Stimulated activated CD8-positive, alpha-beta memory T cell treated with anti-CD3 and anti-CD28 coated beads, Interleukin-7, amount 100 ng/mL, for 1 hour (primary cell): ENCODE measurements at places on chromosomes 3 and 15.

GRCh38 chr15:33551860-33552259 lies 241.1 kb downstream of the RYR3 start:
- no peak for DNase-seq

DNA sequence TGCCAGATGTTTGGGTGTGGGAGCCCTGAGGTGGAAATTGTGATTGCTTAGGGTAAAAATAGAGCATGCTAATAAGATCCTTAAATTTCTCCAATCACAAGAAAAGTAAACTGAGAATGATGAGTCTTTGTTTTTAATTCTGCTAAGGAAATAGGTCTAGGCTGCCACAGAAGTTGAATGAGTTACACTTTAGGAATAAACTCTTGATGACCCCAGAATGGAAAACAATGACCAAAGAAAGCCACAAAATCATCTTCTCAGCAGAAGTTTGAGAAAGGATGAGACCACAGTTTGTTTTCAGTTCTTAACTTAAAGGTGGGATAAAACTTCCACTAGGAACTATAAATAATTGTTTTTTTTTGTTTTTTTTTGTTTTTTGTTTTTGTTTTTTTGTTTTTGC lies 164.6 kb upstream of the BCL6 start:
- no peak for DNase-seq

GRCh38 chr3:71565316-71565715 lies 18.2 kb downstream of the FOXP1 start:
- DNase-seq: no peak

DNA sequence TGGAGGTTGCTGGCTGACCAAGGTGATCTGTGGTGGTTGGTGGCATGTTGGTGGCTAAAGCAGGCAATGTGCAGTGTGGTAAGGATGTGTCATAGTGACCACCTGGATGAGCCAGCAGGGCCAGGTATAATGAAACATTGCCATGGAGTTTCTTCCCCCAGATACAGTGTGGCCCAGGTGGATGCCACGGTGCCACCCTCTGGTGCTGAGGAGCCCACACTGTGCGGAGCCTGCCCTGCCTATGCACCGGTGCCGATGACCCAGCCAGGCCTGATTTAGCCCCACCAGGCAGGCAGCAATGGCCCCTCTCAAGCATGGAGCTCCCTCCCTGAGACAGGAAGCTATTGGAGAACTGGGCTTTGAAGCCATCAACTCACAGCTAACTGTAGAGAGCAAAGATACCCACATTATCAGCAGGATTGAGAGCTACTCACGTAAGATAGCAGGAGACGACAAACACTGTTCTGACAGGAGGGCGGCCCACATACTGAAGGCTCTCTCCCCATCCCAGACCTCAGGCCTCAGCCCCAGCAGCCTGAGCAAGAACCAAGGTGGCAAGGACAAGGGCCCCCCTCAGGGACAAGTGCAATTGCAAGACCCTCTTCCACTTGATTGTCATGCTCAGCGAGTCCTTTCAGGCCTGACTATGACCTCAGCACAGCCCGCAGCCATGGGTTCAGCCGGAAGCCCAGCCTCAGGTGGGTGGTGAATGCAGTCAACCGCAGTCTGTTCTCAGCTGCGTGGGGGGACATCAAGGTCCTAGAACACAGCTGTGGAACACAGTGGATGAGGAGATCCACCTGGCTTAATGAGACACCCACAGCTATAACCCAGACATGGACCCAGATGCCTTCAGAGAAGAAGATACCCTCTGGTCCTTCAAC lies 82.8 kb upstream of the CDV3 start:
- DNase-seq: peak; percentile 25

- no peak for DNase-seq
These were observed 127.0 kb downstream of the KLHL25 start for GRCh38 chr15:85667491-85668424.

- DNase-seq: no peak
These were observed 484 bp upstream of the C3orf52 start for GRCh38 chr3:112085735-112086075.

DNA sequence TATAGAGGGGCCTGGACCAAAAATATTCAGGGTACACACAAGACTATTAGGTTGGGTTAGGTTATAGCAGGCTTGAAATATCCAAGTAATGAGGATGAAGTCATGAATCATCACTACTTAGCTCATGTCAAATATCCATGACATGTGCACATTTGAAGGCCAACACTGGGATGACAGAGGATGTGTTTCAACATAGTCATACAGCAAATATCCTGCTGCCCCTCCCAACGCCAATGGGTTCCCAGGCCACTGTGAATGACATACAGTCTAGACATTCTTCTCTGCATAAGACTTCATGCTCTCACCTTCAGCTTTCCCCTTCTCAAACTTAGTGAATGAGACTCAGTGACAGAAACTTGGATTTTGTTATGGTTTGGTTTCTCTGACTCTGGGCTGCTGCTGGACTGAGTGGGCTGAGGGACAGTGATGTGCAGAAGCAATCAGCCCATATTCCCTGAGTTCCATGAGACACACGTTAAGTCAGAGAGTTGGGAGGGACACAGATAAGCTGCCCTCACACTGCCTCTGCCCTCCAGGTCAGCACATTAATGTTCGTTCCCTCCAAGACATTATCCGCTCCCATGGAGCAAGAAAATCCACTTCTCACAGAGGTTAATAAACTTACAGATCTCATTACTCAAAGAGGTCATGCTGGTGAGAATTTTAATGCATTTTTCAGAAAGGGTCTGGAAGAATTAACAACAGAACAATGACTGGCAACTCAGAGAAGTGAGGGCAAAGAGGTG lies 15.4 kb downstream of the HOMER2 start:
- DNase-seq: no peak

- no peak for DNase-seq
These were observed 104.7 kb upstream of the TBC1D5 start for GRCh38 chr3:17847156-17847555.

- no peak for DNase-seq
These were observed 5.8 kb upstream of the DIS3L start for GRCh38 chr15:66287461-66288057.

DNA sequence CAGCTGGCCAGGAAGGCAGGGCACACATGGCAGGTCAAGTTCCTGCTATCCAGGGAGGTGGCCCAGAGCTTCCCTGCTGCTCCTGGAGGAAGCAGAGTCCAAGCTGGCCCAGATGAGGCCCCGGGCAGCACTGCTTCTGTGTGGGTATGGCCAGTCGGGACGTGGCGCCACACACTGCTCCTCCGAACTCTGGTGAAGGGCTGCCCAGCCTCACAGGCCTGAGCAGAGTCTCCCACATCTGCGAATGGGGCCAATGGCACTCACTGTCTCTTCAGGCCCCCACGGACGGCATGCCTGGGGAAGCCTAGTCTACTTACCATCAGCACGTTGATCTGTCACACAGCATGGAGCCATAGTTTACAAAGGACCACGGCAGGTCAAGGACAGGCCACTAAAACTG lies 2.5 kb upstream of the PLA2G4F start:
- DNase-seq: no peak

DNA sequence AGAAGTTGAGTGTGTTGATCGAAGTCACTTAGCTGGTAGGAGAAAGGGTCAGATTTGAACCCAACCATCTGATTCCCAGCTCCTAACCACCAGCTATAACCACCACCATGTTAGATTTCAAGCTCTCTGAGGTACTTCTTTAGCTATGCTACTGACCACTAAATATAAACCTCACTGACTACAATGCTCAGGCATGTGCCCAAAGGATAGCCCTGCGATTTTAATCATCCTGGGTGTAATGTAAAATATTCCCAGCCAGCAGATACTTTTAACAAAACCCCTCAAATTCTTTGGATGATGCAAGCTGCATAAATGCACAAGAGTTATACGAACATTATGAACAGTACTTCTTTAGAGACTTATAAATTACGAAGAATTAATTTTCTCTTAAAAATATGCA lies 115.2 kb upstream of the TSC22D2 start:
- no peak for DNase-seq

GRCh38 chr15:56533731-56534403 lies 68.9 kb upstream of the MNS1 start:
- no peak for DNase-seq

DNA sequence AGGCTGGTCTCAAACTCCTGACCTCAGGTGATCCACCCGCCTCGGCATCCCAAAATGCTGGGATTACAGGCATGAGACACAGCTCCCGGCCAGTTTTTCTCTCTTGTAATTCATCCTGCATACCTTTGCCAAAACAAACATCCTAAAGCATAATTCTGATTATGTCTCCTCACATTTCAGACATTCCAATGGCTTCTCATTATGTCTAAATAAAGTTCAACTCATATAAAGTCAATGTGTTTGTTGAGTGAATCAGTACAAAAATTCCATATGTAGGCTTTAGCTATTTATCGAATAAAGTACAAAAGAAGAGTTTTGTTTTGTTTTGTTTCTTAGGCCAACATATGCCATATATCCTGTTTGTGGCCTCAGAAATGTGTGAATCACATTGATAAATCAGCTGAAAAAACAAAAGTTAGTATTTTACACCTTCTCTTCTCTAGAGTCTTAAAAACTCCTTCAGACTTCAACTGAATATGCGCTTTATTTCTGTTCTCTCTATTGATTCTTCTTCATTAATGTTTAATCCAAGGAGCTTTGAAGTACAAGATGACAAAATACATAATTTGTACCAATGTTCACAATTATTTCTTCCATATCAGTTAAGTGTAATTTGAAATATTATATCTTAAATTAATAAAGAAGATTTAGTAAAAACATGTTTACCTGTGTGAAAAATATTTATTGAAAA lies 165.8 kb downstream of the MECOM start:
- DNase-seq: no peak

DNA sequence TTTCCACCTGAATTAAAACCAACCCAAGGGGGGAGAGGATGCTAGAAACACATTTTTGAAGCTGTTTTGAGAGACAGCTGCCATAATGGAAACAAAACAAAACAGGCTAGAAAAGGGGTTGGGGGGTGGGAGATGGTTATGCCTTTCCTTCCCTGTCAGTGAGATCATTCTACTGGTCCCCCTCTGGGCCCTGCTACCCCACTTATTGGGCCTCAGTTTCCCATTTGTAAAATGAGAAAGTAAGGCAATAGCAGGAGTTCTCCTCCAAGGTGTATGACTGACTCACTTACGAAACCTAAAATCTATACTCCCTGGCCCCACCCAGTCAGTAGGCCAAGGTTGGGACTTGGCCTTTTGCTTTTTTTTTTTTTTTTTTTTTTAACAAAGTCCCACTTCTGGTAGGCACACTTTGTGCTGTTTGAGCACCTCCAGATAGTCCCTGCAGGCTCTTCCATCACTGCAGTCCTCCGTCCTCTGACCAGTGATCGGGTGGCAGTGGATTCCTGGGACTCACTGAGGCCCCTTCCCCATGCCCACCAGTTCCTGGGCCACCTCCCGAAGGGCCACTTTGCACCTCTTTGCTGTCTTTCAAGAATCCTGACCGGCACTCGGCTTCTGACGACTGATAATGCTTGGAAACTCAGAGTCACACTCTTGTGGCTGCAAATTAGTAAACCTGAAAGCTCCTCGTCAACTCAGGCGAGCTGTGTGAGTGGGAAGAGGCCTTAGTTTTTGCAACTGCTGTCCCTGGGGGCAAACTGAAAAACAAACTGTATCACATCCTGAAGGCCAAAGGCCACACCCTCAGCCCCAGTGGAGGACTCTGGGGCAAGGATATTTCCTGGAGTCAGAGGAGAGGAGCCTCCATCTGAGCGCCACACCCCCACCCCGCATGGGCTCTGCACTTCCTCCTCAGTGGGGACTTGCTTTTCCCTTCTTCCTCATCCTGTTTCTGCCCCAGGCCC lies 6.7 kb upstream of the PSTPIP1 start:
- no peak for DNase-seq

- peak; percentile 22 for DNase-seq
These were observed 105.7 kb downstream of the AKAP13 start for GRCh38 chr15:85485956-85486567.

- DNase-seq: no peak
These were observed 4.8 kb downstream of the VEPH1 start for GRCh38 chr3:157498371-157498770.

GRCh38 chr3:89474333-89475130 lies 367.1 kb downstream of the EPHA3 start:
- no peak for DNase-seq

- no peak for DNase-seq
These were observed 231.3 kb upstream of the ARHGEF26 start for GRCh38 chr3:153889905-153890334.

DNA sequence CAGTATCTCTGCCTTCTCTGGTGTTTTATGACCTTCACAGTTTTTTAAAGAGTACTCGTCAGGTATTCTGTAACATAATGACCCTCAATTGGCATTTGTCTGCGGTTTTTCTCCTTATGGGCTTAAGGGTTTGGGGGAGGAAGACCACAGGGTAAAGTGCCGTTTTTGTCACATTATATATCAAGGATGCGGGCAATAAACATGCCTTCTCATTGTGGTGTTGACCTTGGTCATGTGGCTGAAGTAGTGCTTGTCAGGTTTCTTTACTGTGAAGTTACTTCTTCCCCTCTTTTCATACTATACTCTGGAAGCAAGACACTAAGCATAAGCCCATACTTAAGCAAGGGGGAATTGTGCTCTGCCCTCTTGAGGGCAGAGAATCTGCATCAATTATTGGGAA lies 16.6 kb downstream of the CAPN3 start:
- DNase-seq: no peak

GRCh38 chr3:69716119-69716518 lies 23.1 kb upstream of the MITF start:
- DNase-seq: no peak

- no peak for DNase-seq
These were observed 426.1 kb upstream of the THBS1 start for GRCh38 chr15:39154776-39155175.

- DNase-seq: no peak
These were observed 130.5 kb upstream of the MCTP2 start for GRCh38 chr15:94100863-94101262.

- no peak for DNase-seq
These were observed 53.1 kb downstream of the CLDN1 start for GRCh38 chr3:190269101-190269500.

- no peak for DNase-seq
These were observed 16.0 kb upstream of the RNF7 start for GRCh38 chr3:141722081-141722480.

DNA sequence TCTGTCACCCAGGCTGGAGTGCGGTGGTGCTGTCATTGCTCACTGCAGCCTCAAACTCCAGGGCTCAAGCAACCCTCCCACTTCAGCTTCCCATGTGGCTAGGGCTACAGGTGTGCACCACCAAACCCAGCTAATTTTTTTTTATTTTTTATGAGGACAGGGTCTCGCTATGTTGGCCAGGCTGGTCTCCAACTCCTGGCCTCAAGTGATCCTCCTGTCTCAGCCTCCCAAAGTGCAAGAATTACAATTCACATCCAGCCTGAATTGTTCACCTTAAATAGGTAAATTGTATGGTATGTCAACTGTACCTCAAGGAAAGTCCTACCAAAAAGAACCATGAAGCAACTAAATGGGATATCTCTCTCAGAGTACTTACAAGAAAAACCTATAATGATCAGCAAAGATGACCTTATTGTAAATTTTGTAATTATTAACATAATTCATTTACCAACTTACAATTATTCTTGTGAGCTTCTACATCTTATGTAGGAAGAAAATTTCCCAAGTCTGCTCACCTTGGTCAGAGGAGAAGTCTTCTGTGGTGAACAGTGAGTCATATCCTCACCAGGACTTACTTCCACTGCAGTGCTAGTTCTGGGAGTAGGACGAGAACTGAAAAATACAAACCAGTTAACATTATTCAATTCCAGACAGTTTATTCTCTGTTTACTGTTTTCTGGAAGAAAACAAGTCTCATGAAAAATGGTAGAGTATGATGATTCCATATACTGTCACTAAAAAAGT lies 54.4 kb downstream of the ULK4 start:
- DNase-seq: no peak
